ENCODE measurements at places on chromosomes 2 and 18.

DNA sequence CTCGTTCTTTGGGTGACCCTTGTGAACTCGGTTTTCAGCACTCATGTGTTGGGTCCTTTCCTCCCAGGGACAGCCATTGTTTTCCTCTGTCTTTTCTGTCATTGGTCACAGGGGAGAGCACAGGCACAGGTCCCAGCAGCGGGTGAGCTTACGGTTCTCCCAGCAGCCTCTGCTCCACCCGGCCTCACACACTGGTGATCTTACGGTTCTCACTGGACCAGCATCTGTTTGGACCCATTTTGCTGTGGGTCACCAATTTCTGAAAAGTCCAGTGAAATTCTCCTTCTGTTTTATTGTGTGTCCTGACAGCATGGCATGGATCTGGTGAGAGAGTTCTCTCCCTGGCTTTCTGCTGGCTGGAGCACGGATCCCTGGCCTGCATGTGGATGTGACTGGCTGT is 49.8 kb upstream of the ANKRD62 start:
- H3K27ac ChIP-seq, result no peak overlapping the region
- H3K36me3 ChIP-seq, result no peaks in the 10 kb centered on the region
- DNase-seq, result no peak
- H3K4me3 ChIP-seq, result no peak overlapping the region

- H3K36me3 ChIP-seq, result no peaks in the 10 kb centered on the region
- no peaks in the 10 kb centered on the region for H3K4me1 ChIP-seq
- no peak overlapping the region for H3K27ac ChIP-seq
- DNase-seq, result no peak
- H3K27me3 ChIP-seq, result no peaks in the 10 kb centered on the region
These were observed 124.9 kb downstream of the RDH14 start for GRCh38 chr2:18435426-18436037.

GRCh38 chr2:147630585-147630984 is 214.2 kb upstream of the ACVR2A start:
- DNase-seq, result no peak
- H3K36me3 ChIP-seq, result no peaks in the 10 kb centered on the region
- no peak overlapping the region for H3K4me3 ChIP-seq

DNA sequence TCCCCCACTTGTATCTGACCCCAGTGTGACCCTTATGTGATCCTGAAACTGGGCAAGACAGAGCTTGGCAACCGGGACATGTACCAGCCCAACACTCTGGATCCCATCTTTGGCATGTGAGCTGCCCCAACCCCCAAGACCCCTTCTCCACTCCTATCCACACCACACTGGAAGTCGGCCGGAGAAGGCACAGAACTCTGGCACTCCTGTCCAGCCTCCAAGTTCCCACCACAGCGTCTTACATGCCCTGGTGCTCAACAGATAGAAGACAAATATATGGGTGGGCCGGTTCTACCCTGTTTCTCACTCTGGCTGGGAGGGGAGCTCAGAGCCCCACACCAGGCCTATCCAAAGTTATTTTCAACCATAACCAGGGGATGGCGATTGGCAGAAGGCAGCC is 40.8 kb downstream of the LMAN2L start:
- DNase-seq, result no peak
- no peak overlapping the region for H3K27ac ChIP-seq
- H3K36me3 ChIP-seq, result no peaks in the 10 kb centered on the region
- H3K4me1 ChIP-seq, result no peaks in the 10 kb centered on the region
